Esophagus squamous epithelium (tissue), 5 donors: ENCODE measurements at places on chromosomes 4 and X.

- DNase-seq, result no peak
These were observed 863 bp upstream of the XPNPEP2 start for GRCh38 chrX:129737916-129738315.

GRCh38 chr4:107065201-107065600 lies 29.1 kb upstream of the DKK2 start:
- DNase-seq, result no peak

GRCh38 chr4:74659576-74660411 lies 134.5 kb downstream of the BTC start:
- no peak for DNase-seq

DNA sequence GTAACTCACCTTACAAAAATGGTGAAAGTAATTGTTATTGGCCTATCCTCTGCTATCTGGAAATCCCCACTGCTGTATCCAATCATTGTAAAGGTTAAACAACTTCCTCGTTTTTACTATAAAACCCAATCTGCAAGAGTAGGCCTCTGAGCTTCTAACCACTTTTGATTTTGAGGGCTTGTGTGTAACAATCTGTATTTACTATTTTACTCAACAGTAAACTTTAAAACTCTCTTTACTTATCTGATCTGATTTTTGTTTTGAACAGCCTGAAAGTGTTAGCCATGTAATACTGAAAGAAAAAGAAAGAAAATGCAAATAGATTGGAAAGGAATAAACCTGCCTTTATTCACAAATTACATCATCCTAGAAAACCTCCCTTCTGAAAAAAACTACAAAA lies 63.1 kb downstream of the SLC10A7 start:
- DNase-seq, result no peak

DNA sequence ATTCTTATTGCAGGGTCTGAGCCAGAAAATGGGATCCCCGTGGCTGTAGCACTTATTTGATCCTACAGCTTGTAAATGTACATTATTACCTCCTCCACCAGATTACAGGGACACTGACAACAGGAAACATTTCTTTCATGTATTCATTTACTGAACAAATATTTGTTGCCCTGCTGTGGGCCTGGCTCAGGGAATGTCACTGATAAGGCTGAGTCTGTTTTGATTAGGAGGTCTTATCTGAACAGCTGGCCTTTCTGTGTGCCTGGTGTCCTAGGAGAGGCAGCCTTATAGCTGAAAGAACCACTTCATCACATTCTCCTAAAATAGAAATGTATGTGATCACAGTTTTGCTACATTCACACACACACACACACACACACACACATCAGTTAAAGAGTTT lies 45.5 kb upstream of the PROM1 start:
- DNase-seq, result no peak

DNA sequence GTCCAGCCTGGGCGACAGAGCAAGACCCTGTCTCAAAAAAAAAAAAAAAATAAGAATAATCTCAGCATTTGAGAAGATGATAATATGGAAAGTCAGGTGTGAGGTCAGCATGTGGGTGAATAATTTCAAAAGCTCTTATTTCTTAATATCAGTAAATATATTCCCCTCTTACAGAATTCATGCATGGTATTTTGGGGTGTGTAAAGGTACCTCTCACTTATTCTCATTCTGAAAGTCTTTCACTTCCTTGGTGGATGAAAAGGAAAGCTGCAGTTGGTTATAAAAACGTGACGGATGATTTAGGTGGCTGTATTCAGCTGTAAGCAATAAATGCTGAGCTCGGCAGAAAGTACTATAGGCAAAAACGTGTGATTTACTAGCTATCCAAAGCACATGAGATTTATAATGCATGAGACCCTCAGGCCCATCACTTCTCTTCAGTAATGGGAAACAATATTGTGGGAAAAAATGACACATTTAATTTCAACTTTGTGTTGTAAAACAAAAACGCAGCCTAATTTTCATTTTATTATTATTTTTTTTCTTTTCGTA lies 353.2 kb upstream of the MAGEB2 start:
- no peak for DNase-seq

DNA sequence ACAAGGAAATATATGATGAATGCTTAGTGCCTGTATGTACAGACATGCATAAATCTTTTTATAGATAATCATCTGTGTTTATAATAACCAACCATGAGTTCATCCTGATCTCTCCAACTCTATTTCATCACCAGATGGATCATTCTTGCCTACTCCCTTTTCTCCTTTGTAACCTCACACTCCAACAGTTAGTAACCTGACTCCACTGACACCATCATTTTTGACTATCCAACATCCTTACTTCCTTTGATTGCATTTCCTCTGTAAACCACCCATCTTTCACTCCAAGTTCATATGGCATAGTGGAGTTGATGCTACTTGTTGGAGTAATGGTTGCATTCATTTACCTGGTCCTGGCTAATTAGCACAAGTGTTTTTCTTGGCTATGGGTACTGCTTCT lies 170.6 kb downstream of the ZNF330 start:
- no peak for DNase-seq

DNA sequence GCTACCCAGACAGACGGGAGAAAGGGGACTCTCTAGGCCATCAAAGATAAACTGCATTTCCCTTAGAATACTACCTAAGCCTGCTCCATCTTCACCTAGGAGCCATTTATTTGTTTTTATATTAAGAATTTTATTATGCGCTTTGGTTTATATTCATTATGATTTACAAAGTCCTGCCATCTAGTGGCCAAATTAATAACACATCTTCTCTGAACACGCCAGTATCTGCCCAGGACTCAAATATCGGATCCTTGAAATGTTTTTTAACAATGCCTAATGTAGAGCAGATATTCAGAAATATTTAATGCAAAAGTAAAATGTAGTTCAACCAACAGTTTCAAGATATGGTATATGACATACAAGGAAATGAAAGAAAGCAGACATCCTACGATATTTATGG lies 20.8 kb upstream of the PRPS2 start:
- DNase-seq, result no peak

- no peak for DNase-seq
These were observed 73.0 kb downstream of the LUZP4 start for GRCh38 chrX:115362334-115363095.

- no peak for DNase-seq
These were observed 11.7 kb downstream of the NSD2 start for GRCh38 chr4:1882850-1883271.

- no peak for DNase-seq
These were observed 841 bp upstream of the FRMPD3 start for GRCh38 chrX:107448625-107448997.
